Fibroblast of the aortic adventitia (primary cell): ENCODE measurements at places on chromosomes 7 and 10. TPM values are rescaled to one million over a fixed set of nuclear protein-coding genes. Genes with fewer than 3 reads are reported as not detected.

- DNase-seq, result no peak
Measured at GRCh38 chr10:93417921-93418320, 64.2 kb downstream of the MYOF start.

GRCh38 chr7:65453341-65454030 is 79.8 kb downstream of the ZNF92 start:
- DNase-seq, result no peak

DNA sequence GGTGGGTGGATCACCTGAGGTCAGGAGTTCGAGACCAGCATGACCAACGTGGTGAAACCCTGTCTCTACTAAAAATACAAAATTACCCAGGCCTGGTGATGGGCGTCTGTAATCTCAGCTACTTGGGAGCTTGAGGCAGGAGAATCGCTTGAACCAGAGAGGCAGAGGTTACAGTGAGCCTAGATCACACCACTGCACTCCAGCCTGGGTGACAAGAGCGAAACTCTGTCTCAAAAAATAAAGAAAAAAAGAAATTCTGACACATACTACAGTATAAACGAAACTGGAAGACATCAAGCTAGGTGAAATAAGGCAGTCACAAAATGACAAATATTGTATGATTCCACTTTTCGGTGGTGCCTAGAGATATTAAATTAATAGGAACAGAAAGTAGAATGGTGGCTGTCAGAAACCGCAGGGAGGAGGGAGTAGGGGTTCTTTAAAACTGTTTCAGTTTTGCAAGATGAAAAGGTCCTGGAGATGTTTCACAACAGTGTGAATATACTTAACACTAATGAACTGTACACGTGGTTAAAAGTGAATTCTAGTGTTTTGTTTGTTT is 23.2 kb downstream of the PILRA start:
- no peak for DNase-seq

DNA sequence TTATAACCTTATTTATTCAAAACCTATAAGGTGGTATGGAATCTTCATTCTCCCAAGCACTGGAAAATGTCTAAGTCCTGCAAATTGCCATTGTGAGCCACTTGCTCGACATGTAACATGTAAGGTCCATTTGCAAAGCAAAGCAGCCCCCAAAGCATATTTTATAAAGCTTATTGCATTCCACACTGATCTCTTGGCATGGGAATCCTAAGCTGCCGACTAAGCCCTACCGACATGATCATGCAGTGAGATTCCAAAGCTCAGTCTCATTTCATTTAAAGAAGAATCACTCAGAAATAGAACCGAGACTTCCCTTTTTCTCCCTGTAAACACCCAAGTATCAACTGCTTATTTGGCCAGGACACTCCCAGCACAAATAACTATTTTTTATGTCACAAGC is 333.4 kb upstream of the MYO3A start:
- DNase-seq, result no peak

ORAI2 gene
- total RNA-seq, result 31.8 and 44.1 TPM in 2 replicates
